Vein endothelial cell (primary cell): ENCODE measurements at places on chromosomes 6 and 20. TPM values are rescaled to one million over a fixed set of nuclear protein-coding genes. Genes with fewer than 3 reads are reported as not detected.

Gene NKAIN2
- total RNA-seq, result not detected in 2 replicates

Gene FAXC
- total RNA-seq, result 0.19 and 0.65 TPM in 2 replicates

Gene WTAP
- 82.3 and 97.0 TPM in 2 replicates for total RNA-seq

Gene CLPSL1
- not detected in 2 replicates for total RNA-seq

Gene SNAP91
- 0.33 and 0.57 TPM in 2 replicates for total RNA-seq

Gene TNFRSF21
- 88.1 and 150 TPM in 2 replicates for total RNA-seq

Gene KCNB1
- total RNA-seq, result not detected in 2 replicates

Gene ADGB
- not detected in 2 replicates for total RNA-seq

Gene CTAGE9
- total RNA-seq, result not detected in 2 replicates

Gene NKX2-4
- not detected in 2 replicates for total RNA-seq

Gene TBC1D22B
- 12.1 and 12.5 TPM in 2 replicates for total RNA-seq

Gene FAM162B
- 0.33 TPM in 1 of 2 replicates, not detected in the other for total RNA-seq
